Thoracic aorta (tissue), 2 donors: ENCODE measurements at places on chromosomes 16 and 17. TPM values are rescaled to one million over a fixed set of nuclear protein-coding genes. Genes with fewer than 3 reads are reported as not detected.

DNA sequence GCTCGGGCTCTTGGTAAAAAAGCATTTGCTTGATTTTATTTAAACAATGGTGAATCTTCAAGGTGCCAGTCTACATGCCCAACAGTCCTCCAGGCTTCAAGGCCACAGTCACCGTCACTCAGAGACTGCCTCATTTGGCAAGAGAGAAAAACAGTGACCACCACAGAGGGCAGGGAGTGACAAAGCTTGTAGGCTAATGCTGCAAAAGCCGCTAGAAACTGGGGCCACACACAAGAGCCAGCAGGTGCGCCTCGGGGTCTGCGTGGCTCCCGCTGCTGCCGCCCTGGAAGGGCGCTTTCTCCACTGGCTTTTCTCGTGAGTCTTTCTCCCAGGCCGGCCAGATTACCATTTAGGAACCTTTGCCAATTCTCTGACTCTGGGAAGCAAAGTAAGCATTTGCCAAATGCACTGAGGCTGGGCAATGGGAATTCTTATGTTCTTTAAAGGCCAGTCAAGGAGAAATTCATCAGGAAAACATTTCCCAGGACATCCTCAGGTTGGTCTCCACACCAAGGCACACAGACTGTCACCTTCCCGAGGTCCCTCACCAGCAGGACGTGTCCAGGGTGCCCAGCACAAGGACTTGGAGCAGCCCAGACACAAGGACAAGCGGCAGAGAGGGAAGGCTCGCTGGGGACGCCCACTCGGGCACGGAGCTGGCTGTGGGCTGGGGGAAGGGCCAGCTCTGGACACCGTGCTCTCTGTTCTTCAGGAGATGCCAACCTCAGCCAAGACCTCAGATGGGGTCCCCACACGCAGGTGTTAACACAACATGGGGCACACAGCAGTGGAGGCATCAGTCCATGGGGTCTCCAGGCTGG, 12.5 kb upstream of the C16orf95 start:
- DNase-seq, result no peak

KCNH4 gene
- not detected for total RNA-seq

GRCh38 chr17:20122254-20122879, 113.2 kb downstream of the SPECC1 start:
- DNase-seq, result no peak

MMD gene
- total RNA-seq, result 11.1 TPM

DNA sequence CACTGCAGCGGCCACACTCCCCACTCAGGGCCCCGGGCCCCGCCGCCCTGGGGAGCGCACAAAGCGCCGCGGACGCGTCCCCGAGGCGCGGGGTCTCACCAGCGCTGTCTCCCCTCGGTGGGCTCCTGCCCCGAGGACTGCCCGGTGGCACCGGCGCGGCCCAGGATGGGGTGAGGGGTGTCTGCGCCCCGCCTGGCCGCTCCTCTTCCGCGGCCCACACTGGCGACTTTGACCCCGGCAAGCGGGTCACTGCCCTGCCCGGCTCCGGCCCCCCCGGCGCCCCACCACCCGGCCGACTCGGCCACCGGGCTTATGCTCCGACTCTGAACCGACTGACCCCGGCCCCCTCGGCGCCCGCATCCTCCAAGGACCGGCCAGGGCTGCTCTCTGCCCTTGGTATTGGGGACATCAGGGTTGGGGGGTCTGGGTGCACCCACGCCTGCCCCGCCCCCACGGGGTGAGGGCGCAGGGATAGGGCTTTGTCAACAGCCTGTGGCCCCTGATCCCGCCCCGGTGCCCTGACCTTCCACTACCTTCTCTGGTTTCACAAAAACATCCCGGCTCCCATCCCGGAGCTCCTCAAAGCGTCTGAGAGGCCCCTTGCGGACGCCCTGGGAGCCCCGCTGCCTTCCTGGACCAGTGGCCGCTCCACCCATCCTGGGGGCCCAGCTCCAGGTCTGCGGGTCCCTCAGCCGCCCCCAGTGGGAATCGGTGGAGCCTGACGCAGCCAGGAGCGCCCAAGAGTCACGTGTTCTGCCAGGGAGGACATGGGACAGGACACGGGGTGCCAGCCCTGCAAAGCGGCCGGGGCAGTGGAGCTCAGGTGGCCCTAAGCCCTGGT, 829 bp downstream of the GCGR start:
- DNase-seq, result no peak

TMEM98 gene
- total RNA-seq, result 87.1 TPM

DNA sequence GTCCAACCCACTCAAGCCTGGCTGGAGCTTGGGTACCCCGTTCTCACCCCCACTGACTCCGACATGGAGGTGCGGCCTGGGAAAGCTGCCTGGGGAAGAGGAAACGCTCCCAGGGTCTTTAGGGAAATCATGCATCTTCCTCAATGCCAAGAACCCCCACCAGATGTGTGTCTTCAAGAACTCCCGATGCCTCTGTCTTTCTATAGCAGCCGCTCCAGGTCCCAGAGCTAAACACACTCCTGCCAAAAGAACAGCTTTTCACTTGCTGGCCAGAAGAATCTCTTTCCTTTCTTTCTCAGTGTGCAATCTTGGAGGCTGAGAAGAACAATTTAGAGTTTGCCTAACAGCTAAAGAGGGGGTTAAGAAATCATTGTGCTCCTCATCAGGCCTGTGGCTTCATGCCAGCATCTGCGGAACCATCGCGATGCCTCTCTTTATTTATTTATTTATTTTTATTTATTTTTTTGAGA, 41.1 kb upstream of the MTSS2 start:
- no peak for DNase-seq

DNA sequence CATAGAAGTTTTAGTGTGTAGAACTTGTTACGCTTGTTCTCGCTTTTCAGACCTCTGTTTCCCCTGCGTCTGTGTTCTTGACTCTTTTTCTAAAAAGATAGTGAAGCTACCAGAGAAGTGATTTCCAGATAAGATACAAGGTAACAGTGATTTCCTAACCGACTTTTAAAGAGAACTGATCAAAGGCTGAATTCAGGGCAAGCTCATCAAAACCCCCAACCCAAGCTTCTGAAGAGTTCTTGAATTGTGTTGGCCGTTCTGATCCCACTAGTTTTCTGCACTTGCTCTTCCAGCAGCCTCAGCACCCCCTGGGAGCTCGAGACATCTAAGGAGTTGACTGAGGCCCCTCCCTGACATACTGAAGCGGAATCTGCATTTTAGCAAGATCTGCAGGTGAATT, 12.7 kb upstream of the NSMCE1 start:
- DNase-seq, result no peak

- DNase-seq, result no peak
These were observed 6.8 kb downstream of the MYO1C start for GRCh38 chr17:1485423-1486376.

DNA sequence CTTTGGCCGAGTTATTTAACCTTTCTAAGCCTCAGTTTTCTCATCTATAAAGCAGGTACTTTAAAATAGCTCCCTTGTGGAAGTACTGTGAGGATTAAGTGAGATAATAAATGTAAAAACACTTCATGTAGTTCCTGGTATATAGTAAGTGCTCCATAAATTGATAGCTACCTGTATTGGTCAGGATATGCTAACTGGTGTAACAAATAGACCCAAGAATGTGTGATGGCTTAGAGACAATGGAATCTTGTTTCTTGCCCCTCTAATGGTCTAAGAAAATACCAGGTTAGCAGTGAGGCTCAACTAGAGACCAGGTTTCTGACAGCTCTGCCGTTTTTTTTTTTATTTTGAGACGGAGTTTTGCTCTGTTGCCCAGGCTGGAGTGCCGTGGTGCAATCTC, 29.8 kb downstream of the CCR7 start:
- DNase-seq, result no peak

ATP1B2 gene
- total RNA-seq, result 1.4 TPM

DNA sequence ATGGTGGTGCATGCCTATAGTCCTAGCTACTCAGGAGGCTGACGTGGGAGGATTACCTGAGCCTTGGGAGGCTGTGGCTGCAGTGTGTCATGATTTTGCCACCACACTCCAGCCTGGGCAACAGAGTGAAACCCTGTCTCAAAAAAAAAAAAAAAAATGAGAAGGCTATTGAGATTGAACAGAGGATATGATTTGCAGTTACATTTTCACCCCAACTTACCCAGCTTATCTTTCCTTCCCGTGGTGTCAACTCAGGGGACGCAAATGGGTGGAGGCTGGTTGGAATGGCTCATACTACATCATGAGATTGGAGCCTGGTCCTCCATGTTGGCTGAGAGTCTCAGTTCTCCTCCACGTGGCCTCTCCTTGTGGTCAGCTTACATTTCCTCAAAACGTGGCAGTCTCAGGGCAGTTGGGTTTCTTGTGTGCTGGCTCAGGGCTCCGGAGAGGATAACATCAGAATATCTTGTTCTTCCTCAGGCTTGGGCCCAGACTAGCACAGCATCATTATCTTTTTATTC, 17.2 kb upstream of the NSMCE1 start:
- no peak for DNase-seq

DNA sequence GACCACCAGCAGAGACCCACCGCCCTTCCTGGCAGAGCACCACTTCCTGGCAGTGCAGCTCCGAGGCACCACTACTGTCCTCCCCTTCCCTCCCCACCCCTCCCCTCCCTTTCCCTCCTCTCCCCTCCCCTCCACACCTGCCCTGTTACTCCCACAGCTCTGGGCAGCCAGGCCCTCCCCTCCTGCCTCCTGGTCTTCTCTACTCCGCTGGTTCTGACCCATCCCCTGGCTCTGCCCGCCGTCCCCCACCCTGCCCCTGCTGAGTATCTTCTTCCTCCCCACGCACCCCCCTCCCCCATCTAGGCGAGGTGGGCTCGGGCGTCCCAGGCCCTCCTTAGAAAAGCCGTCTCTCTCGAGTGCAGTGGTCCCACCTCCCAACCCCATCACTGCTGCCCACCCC, 77.7 kb downstream of the AMFR start:
- DNase-seq, result no peak

DNA sequence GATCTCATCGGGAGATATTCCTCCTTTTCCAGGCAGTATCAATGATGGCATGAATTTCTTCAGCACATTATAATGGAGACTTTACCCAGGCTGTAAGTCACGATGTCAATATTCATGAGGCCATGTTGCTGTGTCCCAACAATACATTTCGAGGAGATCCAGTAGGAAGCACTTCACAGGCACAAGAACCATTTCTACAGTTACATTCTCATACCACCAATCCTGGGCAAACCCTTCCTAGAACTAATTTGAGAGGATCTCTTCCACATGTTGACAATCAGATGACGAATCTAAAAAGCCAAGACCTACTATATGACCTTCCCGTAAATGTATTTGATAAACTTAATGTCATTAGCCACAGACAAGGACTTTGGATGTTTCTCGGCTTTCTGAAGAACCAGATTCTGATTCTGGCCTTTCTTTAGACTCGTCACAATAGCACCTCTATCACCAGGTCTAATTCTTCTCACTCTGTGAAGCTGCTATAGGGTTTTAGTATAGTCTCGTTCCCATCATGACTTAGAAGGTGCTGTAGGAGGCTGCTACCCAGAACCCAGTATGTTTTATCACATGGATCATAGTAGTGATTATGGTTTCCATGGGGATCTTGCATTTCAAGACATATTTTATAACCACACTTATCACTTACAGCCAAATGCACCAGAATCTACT, 40.2 kb downstream of the C16orf87 start:
- DNase-seq, result no peak

SLC6A2 gene
- not detected for total RNA-seq

PDILT gene
- not detected for total RNA-seq

LGALS9B gene
- 1.7 TPM for total RNA-seq

DNA sequence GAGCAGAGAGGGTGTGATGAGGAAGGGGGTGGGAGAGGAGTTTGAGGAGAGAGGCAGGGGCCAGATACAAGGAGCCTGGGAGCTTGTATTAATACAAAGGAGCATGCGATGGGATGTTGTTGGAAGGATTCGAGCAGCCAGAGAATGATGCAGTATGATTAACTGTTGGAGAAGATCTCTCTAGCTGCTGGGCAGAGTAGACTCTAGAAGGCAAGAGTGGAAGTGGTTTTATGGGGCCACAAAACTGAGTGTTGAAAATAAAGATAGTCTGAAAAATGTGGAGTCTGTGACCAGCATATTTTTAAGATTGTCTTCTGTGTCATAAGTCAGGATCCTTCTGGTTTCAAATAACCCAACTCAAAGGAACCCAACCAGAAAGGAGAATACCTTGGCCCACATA, 98.3 kb downstream of the MSI2 start:
- no peak for DNase-seq

GRCh38 chr16:8391257-8391656, 199.1 kb downstream of the TMEM114 start:
- no peak for DNase-seq

- DNase-seq, result no peak
These were observed 56.9 kb downstream of the WWP2 start for GRCh38 chr16:69818891-69819545.

- no peak for DNase-seq
These were observed 25.1 kb downstream of the NUP93 start for GRCh38 chr16:56755038-56755437.

TBC1D3C gene
- not detected for total RNA-seq

DNA sequence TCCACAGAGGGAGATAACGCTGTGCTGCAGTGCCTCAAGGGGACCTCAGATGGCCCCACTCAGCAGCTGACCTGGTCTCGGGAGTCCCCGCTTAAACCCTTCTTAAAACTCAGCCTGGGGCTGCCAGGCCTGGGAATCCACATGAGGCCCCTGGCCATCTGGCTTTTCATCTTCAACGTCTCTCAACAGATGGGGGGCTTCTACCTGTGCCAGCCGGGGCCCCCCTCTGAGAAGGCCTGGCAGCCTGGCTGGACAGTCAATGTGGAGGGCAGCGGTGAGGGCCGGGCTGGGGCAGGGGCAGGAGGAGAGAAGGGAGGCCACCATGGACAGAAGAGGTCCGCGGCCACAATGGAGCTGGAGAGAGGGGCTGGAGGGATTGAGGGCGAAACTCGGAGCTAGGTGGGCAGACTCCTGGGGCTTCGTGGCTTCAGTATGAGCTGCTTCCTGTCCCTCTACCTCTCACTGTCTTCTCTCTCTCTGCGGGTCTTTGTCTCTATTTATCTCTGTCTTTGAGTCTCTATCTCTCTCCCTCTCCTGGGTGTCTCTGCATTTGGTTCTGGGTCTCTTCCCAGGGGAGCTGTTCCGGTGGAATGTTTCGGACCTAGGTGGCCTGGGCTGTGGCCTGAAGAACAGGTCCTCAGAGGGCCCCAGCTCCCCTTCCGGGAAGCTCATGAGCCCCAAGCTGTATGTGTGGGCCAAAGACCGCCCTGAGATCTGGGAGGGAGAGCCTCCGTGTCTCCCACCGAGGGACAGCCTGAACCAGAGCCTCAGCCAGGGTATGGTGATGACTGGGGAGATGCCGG, 769 bp downstream of the CD19 start:
- DNase-seq, result no peak

DNA sequence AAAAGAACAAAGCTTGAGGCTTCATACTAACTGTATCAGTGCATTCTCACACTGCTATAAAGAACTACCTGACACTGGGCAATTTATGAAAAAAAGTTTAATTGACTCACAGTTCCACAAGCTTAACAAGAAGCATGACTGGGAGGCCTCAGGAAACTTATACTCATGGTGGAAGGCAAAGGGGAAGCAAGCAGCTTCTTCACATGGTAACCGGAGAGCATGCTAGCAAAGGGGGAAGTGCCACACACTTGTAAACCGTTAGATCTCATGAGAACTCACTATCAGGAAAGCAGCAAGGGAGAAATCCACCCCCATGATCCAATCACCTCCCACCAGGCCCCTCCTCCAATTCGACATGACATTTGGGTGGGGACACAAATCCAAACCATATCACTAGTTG, 25.3 kb downstream of the CTRB2 start:
- no peak for DNase-seq

- DNase-seq, result no peak
These were observed 27.0 kb downstream of the CCR7 start for GRCh38 chr17:40538019-40538935.
